NCI-H524 (cell line): ENCODE measurements at places on chromosomes 2 and 18.
A peak's percentile ranks its signal among the peaks of the same experiment; 100 is the strongest.

GRCh38 chr2:105468582-105469042, 69.8 kb upstream of the FHL2 start:
- no peak for DNase-seq

- no peak for DNase-seq
Observed at GRCh38 chr18:76850112-76850511, 27.8 kb downstream of the ZNF236 start.

DNA sequence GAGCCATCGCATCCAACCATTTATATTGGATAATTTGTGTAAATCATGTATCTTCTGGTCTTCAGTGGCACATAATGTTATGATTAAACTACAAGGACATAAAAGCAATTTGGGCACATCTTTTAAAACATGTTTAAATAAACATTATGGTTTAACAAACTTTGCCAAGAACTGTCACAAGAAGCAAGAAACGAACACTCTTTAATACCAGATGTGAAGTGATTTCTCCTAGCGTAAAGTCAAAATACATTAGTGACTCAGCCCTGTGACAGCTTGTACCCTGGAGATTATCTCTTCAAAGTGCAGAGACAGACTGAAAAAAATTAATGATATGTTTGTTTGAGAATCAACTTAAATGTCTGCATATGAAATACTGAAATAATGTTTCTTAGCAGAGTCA, 39.9 kb downstream of the DSEL start:
- peak; percentile 62 for DNase-seq

- DNase-seq: no peak
Observed at GRCh38 chr18:50306944-50307343, 19.5 kb upstream of the CXXC1 start.

GRCh38 chr2:46656640-46657039, 177.3 kb downstream of the TMEM247 start:
- DNase-seq: no peak
